ENCODE measurements at places on chromosomes 3 and 15.

GRCh38 chr15:32688151-32688639 lies 29.6 kb upstream of the GREM1 start:
- DNase-seq, result no peak

- DNase-seq, result no peak
Measured at GRCh38 chr3:126028096-126028495, 55.8 kb downstream of the SLC41A3 start.

DNA sequence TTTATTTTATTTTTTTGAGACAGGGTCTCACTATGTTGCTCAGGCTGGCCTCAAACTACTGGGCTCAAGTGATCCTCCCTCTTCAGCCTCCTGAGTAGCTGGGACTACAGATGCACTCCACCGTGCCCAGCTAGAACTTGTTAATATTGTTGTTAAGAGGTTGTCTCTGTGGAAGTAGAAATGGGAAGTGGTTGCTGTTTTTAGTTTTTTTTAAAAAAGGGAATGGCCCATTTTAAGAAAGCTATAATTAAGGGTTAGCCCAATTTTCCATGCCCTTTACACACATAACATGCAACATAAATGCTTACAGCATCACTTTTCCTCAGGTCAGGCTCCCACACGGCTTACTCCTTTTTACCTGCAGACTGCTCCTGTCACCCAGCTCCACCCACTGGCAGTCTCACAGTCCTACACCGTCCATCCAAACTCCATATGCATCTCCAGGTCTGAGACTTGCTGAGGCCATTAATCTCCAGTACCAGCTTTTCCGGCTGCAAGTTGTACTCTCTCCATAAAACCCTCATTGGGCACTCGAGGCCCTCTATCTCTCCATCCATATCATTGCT lies 19.8 kb downstream of the MORC1 start:
- no peak for DNase-seq

GRCh38 chr15:71443538-71443937 lies 328.3 kb downstream of the THSD4 start:
- peak; percentile 61 for DNase-seq

DNA sequence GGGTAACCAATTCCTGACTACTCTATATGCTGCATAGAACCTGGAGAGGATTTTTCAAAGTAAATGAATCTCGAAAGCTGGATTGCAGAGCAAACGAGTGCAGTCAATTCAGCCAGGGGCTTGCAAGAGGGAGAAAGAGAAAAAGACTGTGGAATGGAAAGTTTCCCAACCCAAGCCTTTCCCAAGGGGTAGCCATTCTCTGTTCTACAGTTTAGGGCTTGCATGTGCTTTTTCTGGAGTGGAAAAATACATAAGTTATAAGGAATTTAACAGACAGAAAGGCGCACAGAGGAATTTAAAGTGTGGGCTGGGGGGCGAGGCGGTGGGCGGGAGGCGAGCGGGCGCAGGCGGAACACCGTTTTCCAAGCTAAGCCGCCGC lies 511 bp upstream of the RARB start:
- no peak for DNase-seq

- no peak for DNase-seq
Measured at GRCh38 chr3:147937341-147937740, 528.2 kb downstream of the ZIC1 start.

DNA sequence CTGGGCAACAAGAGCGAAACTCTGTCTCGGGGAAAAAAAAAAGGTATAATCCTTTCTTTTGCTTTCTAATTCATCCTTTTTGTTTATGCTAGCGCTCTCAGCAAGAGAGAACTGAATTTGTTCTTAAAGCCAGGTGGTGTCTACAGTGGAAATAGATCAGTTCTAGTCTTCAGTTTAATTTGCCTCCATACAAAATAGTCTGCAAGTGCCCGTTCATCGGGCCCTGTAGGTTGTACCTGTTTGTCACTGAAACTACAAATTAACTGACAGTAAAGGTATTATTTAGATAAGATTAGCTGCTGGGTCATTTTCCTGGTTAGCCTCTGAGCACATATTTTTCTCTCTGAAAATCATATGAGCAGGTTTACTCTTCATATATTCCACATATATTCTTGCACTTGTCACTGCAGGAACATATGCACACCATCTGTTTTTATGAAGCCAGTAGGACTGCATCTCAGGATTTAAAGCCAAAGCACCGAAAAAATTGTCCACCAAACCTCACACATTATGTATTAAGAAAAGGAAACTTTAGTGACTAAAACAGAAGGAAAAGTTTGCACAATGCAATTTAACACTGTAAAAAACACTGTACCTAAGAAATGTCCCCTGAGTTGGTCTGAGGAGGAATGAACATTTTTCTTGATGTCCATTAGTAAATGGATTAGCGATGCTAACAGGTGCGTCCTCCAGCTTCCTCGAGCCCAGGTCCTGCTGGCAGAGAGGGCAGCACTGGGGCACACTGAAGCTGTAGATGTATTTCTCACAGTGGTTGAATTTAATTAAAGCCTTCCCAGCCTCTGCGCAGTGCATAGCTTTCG lies 437 bp downstream of the MKRN2OS start:
- no peak for DNase-seq

DNA sequence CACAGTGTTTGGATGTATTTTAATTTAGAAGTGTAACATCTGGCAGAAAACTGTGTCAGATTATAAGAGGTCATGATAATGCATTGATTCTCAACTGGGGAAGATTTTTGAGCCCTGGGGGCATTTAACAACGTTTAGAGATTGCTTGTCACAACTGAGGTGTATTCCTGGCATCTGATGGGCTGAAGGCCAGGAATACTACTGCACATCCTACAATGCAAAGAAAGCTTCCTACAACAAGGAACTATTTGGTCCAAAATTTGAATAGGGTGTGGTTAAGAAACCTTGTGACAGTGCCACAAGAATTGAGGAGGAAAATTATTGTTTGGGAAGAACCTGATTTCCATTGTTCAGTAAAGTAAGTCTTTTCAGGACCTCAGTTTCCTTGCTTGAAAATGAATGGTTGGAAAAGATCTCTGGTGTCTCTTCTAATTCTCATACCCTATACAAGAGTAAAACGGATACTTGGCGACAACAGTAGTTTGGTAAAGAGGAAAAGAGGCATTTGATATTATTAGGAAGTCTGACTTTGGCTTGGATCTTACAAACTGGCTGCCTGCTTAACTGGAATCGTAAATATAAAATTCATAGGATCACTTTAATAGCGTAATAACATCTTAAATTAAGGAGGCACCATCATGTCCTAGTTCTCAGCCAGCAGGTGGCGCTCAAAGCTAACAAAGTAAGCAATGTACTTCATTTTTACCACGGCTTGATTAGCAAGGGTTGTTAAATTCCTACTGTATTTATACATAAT lies 4.3 kb downstream of the DAZL start:
- DNase-seq, result peak; percentile 90

Data from hematopoietic multipotent progenitor cell (in vitro differentiated cells).